ENCODE measurements at places on chromosomes 11 and 22.

DNA sequence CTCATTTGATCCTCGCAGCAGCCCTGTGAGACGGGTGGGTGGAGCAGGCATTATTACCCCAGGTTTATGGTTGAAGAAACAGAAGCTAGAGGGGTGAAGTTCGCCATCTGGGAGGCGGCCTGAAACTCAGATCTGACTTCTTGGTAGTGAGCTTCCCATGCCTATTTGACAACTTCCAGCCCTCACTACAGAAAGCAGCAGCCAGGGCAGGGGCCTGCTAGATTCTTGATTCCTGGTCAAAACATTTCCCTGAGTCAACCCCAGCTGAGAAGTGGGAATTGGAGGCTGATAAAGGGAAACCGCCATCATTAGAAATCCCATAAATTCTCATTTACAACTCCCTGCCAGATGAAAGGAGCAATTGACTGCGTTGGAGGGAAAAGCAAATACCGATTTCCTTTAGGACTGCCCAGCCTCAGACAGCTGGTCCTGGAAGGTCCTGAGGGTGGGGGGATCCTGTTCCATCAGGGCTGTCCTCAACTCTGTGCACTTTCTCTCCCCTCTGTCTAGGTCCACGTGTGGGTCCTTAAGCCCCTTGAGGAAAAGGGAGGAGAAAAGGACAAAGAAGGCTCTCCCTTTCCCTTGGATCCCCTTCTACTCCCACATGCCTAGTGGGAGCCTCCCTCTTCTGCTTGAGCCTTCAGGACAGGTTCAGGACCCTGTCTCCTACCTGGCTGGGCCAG is 10.2 kb upstream of the NECTIN1 start:
- DNase-seq, result no peak

DNA sequence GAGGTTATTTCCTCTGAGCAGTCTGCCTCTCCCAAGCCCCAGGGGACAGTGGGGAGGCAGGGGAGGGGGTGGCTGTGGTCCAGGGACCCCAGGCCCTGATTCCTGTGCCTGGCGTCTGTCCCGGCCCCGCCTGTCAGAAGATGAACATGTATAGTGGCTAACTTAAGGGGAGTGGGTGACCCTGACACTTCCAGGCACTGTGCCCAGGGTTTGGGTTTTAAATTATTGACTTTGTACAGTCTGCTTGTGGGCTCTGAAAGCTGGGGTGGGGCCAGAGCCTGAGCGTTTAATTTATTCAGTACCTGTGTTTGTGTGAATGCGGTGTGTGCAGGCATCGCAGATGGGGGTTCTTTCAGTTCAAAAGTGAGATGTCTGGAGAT is 3.1 kb downstream of the PIM3 start:
- DNase-seq, result no peak

GRCh38 chr11:33703234-33703633 is 2.6 kb upstream of the C11orf91 start:
- DNase-seq, result no peak

DNA sequence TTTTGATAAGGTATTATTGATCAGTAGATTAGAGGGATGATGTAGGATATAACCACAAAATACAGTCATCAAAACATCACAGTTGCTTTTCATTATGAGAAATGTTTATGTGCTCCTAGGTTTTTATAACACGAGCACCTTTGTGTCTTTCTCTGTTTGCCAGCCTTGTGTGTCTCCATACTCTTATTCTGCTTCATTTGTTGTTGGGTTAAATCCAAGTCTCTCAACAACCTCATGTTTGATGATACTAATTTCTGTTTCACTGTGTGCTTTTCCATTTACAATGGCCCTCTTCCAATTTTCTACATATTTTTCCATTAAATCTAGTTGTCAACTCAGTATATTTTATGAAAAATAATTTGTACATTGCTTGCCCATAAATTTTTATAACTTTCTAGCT is 107.7 kb upstream of the POU2AF2 start:
- DNase-seq, result no peak

DNA sequence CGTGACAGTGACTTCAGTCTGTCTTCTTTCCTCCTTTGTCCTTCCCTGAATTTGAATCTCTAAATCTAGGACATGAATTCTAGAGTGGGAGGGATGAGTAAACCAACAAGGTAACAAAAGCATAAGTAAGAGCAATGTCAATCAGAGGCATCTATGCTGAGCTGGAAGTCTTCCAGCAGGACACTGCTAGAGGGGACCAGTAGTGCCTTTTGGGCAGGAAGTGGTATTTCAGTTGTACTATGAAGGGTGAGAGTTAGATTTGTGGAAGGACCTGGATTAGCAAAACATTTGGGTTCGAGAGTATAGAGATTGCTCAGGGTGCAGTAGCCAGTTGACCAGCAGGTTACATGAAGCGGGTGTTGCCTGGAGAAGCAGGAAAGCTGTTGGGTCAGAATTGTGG is 40.3 kb downstream of the MEI1 start:
- no peak for DNase-seq

DNA sequence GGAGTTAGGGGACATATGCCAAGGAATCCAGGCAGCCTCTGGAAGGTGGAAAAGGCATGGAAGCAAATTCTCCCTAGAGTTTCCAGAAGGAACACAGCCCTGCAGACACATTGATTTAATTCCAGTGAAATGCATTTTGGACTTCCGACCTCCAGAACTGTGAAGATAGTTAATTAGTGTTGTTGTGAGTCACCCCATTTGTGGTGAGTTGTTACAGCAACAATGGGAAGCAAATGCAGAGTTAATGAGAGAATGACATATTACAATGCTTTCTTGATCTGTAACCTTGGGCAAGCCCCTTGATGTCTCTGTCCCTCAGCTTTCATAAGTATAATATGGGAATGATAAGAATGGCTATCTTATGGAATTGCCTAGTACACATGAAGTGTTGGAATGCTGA is 178.7 kb downstream of the KIRREL3 start:
- no peak for DNase-seq

DNA sequence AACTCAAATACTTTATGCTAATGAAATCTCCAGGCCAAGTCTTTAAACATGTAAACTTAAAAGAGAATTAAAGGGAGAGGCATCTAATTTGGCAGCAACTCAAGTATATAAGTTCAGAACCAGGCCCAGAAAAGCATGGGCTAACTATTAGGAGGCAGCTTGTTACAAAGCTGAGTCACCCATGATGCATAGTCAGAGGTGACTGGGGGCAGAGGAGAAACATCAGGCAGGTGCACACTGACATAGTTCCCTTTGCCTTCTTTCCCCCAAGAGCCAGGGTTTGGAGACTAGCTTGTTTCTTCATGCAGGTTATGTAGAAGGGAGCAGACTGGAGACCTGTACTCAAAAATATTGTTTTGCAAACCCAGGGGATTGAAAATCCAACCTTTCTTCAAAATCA is 619.0 kb downstream of the SOX6 start:
- no peak for DNase-seq

GRCh38 chr22:17043521-17043920 is 35.5 kb upstream of the GAB4 start:
- no peak for DNase-seq

GRCh38 chr11:131910178-131910522 is 539.7 kb downstream of the NTM start:
- DNase-seq, result no peak

- DNase-seq, result peak; percentile 66
Observed at GRCh38 chr11:85759915-85760314, 51.0 kb downstream of the SYTL2 start.

DNA sequence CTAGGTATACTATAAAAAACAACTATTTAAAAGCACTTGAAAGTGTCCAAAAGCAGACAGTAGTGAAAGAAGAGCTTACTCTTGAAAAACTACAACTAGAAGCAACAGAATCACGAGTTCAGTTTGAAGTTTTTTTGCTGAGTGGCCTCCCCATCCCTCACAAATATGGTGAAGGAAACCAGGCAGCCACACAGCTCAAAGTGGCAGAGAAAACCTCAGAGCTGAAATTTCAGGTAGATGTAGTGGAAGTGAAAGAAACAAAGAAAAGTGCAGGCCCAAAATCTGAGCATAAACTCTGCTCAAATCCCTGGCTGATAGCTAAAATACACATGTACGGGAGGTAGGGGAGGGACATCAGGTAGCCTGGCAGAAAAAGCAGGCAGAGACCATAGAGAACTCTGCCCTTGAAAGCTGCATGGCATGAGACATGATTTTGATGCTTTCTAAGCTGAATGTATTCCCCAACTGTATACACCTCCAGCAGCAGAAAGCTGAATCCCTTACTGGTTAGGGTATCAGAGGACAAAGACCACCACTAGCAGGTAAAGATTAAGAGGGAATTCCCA is 12.1 kb downstream of the BTBD10 start:
- DNase-seq, result no peak

DNA sequence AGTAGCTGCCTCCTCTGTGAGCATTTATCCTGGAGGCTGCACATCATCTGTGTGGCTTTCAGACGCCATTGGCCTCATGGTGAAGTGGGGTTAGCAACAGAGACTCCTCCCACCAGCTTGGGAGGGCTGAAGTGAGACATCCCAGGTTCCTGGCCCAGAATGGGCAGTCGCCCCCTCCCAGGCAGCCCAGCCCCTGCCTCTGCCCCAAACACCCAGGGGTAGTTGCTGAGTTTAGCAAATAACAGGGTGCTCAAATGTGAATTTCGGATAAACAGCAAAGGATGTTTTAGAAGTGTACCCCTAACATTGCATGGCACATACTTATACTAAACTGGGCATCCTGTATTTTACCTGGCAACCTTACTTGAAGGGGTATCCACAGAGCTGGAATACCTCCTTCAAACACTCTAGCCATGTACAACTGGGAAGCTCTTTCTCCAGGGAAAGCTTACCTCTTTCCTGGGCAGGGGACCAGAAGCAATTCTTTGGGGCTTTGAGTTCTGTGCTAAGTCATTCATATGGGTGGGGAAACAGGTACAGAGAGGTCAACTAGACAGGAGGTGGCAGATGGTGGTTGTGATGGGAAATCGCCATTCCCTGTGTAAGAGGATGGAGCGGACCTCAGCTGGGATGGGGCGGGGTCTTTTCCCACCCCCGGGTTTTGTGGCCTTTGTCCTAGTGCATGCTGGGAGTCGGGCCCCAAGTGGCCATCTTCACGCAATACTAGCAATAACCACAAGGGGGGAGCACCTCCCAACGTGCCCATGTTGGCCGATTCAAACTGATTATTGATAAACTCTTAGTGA is 19.3 kb downstream of the MTFP1 start:
- DNase-seq, result no peak

DNA sequence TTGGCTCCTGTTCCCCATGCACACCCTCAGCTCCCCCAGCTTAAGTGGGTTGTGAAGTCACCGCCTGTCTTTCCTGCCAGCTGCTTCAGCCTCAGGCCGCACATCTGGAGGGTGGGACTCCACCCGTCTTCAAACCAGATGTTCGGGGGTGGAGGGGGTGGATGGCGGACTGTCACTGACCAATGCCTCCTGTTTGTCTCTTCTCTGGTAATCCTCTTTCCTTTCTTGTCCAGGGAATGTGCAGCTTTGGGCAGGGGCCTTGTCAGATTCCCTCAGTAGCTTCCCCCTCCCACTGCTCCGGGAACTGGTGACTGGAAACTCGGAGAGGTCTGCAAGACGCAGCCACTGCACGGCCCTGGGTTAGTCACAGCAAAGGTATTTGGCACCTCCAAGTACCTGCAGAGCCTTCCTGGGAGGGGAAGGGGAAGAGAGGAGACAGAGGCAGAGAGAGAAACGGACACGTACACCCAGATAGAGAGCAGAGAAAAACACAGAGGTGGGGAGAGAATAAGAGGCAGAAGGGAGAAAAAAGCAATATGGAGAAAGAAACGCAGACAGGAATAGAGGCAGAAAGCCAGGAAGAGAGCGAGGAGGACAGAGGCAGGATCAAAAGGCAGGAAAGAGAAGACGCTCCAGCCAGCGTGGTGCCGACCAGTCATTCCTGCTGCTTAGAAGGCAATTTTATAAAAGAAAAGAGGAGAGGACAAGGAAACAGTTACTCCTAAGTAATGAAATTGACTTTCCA is 56.1 kb upstream of the TIMP3 start:
- DNase-seq, result no peak

DNA sequence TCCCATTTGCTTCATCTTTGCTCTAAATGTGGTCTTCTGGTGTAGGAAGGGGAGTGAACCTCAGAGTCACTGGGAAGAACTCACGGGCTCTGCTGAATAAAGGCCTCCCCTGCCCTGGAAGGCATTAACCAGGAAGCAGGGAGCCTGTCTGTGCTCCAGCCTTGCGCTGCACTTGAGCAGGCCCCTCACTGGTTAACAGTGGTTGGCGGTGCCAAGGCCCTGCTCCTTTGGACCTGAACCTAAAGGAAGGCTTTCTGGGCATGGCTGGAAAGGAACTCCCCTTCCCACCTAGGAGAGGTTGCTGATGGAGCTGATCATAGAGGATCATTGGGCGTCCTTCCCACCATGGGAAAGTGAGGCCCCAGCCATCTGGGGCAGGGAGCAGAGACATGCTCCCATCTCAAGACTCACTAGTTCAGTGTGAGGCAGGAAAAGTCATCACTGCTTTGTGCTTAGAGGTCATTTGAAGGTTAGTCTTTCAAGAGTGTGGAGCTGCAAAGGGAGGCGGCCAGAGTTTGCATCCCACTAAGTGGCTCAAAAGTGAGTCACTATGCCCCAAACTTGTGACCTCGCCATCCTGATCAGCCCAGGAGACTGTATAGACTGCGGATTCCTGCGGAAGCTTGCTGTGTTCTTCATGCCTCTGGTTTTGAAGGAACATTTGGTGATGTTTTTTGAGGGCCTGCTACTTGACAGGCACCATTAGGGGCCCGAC is 50.4 kb downstream of the DBX1 start:
- DNase-seq, result no peak

- DNase-seq, result no peak
Observed at GRCh38 chr11:120186774-120187591, 23.8 kb upstream of the OAF start.

DNA sequence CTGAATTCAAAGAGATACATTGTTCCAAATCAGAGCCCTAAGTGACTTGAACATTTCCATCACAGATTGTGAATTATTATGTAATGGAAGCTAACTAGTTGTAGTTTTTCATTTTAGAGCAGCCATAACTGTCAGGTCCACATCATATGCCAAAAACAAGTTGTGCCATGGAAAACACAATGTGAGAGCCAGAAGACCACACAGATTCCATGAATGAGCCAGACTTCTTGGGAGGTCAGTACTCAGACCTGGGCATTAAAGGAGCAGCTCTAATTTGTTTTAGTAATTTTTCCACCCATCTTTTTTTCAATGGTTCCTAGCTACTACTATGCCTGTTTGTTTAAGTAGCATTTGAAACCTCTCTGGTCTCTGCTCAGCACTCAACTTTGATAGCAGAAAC is 279.4 kb downstream of the FAT3 start:
- DNase-seq, result no peak

- DNase-seq, result peak; percentile 40
Observed at GRCh38 chr11:116772443-116773202, at the start of gene BUD13. Gene BUD13, minus strand, starts transcription at chr11:116772987. Its CDS starts 23 bp downstream, at chr11:116772964.

DNA sequence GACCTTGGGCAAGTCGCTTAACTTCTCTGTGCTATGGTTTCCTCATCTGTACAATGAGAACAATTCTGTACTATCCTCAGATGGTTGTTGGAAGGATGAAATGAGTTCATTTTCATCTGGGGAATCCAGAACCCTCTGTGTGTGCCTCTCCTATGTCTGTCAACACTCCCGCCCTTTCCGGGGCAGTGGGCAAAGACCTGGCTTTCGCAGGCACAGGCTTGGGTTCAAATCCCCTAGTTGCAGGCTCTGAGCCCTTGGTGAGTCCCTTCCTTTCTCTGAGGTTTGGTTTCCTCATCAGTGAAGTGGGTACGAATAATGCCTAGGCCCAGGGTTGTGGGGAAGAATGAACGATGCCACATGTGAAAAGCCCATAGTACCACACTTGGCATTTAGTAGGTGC is 6.0 kb downstream of the PNPLA5 start:
- DNase-seq, result no peak

- no peak for DNase-seq
Observed at GRCh38 chr22:22098457-22099193, 116.0 kb upstream of the TOP3B start.

- DNase-seq, result no peak
Observed at GRCh38 chr11:126339863-126340434, 15.5 kb upstream of the ST3GAL4 start.
